ENCODE measurements at places on chromosomes 3 and 15. TPM values are rescaled to one million over a fixed set of nuclear protein-coding genes. Genes with fewer than 3 reads are reported as not detected.

GOLGA8A gene
- total RNA-seq: 8.8 TPM

PTH1R gene
- total RNA-seq: 0.43 TPM

ITPR1 gene
- total RNA-seq: 4.9 TPM

PATL2 gene
- 0.28 TPM for total RNA-seq

TIMP4 gene
- 10.8 TPM for total RNA-seq

PTX3 gene
- total RNA-seq: 1.0 TPM

CPN2 gene
- not detected for total RNA-seq

PLA2G4D gene
- total RNA-seq: not detected

ZNF717 gene
- 2.9 TPM for total RNA-seq

KLHL6 gene
- not detected for total RNA-seq

SLC2A2 gene
- not detected for total RNA-seq

CCDC12 gene
- total RNA-seq: 59.8 TPM

CFAP20DC gene
- 2.5 TPM for total RNA-seq

ZNF774 gene
- total RNA-seq: 1.3 TPM

ANKUB1 gene
- total RNA-seq: not detected

STRC gene
- total RNA-seq: 0.19 TPM

FETUB gene
- 0.14 TPM for total RNA-seq

UMPS gene
- total RNA-seq: 60.8 TPM

HTR3E gene
- total RNA-seq: not detected

GOLGA6L7 gene
- total RNA-seq: not detected

RARB gene
- 8.8 TPM for total RNA-seq
